ENCODE measurements at places on chromosomes 13 and 19.

DNA sequence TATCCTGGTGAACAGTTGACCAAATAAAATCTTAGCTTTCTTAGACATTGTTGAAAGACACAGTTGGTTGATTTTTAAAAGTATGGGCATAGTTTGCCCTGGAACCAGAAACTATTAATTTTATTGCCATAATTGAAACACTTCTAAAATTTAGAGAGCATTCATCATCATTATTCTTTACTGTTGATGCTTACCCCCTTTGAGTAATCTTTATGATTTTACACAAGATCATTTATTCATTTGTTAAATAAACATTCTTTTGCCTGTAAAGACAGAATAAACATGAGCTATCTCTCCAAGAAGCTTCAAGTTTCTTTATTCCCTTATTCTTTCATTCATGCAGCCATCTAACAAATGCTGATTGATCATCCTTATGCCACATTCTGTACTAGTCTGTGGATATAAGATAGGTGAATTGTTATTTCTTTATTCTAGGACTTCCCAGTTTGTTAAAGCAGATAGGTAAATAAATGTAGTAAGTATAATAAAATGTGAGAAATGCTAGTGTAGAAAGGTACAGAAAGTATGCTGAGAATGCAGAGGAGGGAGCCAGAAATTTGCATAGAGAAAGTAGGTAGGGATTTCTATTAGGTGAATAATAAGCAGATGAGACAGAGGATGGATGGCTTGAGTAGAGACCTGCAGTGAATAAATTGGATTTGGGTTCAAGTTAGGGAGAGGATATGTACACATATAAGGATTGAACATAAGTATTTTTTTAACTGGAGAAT, 8.2 kb downstream of the SERTM1 start:
- no peak for DNase-seq

- DNase-seq = no peak
These were observed 16.7 kb downstream of the ZNF100 start for GRCh38 chr19:21750586-21751128.

DNA sequence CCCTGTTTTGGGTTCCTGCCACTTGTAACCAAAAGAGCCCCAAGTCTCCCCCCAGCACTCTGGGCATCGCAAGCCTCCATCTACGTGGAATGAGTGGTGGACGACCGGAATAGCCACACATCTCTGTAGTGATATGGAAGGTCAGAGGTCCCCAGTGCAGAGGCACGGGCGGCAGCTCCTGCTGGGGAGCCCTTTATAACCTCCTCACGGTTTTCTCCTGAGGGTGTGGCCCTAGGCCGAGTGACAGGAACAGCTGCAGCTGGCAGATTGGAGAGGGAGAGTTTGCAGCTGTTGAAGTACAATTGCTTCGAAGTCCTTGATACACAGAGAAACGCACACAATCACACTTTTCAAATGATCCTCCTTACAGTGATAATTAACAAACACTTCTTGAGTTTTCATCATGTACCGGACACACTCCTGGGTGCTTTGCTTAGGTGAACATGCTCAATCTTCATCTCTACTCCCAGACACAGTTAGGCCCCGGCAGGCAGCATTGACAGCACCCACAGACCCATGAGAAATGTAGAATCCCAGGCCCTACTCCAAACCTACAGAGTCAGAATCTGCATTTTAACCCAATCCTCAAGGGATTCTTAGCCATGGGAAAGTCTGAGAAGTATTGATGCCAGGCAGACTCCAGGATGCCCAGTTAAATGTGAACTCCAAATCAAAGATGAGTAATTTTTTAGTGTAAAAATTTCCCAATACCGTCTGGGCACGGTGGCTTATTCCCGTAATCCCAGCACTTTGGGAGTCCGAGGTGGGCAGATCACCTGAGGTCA, 4.9 kb upstream of the ZNF787 start:
- no peak for DNase-seq

GRCh38 chr19:11881151-11881800, 6.3 kb upstream of the ZNF69 start:
- DNase-seq = peak; percentile 22

DNA sequence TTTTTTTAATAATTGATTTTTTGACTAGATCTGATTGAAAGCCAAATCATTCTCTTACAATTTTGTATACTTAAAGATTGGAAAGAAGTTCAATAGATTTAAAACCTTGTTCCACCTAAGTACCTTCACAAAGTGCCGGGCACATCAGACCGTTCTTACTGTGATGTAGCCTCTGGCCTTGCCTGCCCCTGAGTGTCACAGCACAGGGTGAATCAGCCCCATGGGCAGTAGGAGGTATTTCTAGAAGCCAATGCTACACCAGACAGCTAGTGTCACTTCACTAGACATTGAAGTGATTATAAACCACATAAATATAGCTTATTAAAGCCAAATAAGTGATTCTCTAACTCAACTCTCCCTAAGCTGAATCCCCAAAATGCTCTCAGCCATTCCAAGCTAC, 131.3 kb downstream of the LACC1 start:
- no peak for DNase-seq

- DNase-seq = no peak
These were observed 698 bp downstream of the BLOC1S3 start for GRCh38 chr19:45179072-45179891.

DNA sequence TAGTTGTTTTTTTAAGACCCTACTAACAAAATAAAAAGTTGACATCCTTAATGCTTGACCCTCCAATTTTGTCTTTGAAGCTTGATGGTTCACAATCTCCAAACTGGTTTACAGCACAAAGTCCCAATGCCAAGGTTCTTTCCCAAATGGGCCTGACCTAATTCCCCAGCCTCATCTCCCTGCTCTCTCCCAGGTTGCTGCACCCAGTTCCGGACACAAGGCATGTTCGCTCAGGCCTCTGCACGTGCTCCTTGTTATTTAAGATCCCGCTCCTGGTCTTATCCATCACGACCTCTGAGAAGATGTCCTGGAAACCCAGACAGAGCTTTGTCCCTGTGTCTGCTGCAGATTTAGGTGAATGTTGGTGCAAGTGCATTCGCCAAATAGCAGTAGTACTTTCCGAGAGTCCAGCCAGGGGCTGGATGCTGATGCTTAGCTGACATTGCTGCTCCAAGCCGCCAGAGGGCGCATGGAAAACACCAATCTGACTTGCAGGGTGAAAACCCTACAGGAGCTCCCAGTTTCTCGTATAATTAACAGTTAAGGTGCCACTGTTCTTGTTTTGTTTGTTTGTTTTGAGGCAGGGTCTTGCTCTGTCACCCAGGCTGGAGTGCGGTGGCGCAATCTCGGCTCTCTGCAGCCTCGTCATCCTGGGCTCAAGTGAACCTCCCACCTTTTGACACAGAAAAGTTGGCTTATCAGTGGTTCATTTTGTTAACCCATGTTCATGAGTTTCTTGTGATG, 18.5 kb downstream of the LYPD3 start:
- DNase-seq = peak; percentile 68

DNA sequence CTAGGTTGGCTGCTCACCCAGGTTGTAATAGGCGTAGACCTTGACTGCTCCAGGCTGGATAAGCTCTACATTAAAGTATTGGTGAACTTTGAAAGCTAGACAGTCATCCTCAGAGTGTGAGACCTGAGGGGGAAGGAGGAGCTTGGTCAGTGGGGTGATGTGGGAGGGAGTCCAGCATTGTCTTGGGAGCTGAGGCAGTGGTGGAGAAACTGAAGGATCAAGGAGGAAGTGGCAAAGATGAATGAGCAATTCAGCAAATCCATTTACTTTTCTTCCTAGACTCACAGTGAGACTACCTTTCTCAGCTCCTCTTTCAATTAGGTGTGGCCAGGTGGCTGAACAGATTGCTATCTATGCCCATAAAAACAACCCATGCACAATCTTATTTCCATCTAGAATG, 10.2 kb upstream of the TNFSF14 start:
- DNase-seq = no peak

- DNase-seq = no peak
These were observed 18.8 kb downstream of the CYTH2 start for GRCh38 chr19:48487948-48488347.

DNA sequence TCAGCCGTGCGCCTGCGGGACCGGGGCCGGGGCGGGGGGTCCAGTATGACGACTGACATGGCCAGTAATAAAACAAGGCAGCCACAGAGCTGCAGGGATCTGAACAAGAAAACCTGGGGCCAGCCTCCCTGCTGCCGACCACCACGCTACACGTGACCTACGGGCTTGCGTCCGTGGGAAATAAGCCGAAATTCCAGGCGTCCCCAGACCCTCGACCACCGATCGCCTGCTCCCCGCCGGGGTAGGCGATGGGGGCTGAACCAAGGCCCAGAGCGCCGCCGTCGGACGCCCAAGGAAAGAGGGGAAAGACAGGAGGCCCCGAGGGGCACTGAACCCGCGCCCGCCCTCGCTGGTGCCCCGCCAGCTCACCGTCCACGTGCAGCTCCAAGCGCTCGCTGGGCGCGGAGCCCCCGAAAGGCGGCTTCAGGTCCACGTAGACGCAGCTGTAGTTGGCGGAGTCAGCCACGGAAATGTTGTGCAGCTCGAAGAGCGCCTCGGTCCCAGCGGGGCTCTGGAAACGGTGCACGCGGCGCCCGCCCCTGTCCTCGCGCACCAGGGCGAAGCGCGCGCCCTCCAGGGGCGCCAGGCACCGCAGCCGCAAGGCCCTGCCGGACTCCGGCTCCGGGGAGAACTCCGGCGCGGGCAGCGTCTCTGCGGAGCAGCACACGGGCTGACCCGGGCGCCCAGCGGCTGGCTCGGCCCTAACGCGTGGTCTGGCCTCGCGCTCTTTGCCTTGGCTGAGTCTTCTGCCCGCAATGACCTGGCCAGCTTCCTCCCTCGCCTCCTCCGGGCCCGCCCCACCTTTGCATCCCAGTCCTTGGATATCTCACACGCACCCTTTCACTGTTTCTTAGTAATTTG, 3.1 kb downstream of the A1BG start:
- DNase-seq = no peak

- no peak for DNase-seq
These were observed 6.4 kb upstream of the PEAK3 start for GRCh38 chr19:2288338-2288817.

DNA sequence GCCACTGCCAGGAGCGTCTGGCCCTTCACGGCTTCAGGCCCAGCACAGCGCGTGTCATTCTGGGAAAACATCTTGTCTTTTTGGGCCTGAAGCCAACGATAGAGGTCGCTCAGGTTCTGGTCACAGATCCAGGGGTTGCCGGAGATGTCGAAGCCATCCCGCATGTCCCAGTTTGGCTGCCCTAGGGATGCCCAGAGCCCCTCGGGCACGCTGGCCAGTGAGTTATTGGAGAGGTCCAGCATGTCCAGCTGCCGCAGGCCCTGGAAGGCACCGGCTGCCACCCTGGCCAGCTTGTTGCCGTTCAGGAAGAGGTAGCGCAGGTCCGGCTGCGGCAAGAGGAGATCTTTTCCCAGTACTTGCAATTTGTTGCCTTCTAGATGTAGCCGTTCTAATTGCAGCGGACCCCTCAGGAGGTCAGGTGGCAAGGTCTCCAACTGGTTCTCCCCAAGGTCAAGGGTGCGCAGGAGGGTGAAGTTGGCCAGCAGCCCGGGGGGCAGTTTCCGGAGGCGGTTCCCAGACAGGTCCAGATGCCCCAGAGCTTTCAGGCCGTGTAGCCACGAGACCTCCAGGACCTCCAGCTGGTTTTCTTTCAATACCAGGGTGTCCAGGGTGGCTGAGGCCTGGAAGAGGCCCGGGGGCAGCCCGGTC, 1.8 kb downstream of the LRG1 start:
- no peak for DNase-seq

DNA sequence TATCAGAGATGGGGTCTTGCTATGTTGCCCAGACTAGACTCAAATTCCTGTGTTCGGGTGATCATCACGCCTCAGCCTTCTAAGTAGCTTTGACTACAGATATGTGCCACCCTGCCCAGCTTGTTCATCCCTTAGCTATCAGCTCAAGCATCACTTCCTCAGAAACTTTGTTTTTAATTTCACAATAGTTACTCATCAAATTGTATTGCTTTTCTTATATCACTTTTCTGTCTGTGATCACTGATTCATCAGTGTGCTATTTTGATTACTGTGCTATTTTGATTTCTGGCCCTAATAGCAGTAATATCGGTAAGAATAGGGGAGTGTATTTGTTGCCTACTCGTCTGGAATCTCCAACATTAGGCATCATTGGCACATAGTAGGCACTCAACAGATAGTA, 878.6 kb upstream of the PCDH20 start:
- no peak for DNase-seq

DNA sequence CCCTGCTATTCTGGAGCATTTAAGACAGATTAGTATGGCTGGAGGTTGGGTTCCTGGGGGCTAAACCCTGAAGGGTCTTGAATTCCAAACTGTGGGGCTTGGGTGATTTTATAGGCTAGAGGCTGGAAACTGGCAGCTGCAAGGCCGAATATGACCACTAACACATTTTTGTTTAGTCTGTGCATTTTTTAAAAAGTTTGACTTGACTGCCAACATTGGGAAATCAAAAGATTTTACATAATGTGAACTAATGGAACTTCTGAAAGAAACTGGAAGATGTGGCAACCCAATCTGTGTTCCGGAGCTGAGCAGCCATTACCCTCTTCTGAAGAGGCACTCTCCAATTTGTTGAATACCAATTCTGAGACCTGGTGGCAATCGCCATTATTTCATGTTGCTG, 5.1 kb downstream of the ZNF784 start:
- no peak for DNase-seq

DNA sequence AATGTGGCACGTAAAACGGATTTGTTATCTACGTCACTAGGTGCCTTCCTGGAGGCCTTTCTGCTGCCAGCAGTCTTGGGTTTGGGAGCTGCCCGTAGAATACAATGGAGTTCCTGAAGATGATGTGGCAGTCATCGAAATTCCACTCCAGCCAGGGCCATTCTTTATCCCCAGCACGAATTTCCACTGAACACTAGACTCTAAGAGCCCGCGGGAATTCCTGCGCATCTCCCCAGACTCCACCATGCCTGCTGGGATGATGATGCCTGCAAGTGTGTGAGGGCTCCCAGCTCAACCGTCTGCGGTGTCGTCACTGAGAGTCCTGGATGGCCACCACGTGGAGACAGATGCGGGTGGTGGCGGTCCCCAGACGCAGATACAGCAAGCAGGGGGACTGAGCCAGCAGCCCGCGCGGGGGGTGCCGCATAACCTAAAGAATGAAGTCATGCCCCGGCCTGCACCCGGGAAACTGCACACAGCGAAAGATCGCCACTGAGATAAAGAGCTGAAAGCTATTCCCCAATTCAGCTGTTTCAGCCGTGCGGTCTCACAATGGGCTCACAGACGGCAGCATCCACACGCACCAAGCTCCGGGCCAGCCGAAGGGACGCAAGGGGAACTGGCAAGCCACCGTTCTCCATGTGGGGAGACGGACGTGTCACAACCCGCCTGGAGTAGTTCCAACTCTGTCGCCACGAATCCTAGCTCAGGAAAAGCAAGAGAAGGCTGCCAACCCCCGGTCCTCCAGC, 41.1 kb downstream of the COL4A1 start:
- DNase-seq = no peak

GRCh38 chr13:112347986-112348385, 28.2 kb upstream of the SPACA7 start:
- DNase-seq = no peak

DNA sequence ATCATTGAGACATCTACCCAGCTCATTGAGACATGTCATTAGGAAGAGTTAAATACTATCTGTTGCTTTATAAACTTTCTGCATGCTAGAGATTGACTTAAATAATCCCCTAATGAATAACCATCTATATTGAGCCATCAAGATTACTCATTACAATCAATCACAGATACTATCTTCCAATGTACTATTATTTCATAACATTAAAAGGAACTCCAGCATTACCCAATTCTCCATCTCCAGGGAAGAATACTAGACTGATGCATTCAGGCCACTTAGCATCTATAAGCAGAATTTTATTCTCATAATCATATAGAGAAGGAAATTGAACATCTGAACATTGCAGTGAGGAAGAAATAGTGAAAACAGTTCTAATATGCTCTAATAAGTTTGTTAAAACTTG, 8.0 kb downstream of the EPSTI1 start:
- DNase-seq = no peak

Data from activated T-helper 1 cell treated with anti-CD3 and anti-CD28 coated beads, Interleukin-2, amount 50 U/mL, for 16 hours (primary cell).